Left lung (tissue), 14 donors: ENCODE measurements at places on chromosomes 5 and 9.

DNA sequence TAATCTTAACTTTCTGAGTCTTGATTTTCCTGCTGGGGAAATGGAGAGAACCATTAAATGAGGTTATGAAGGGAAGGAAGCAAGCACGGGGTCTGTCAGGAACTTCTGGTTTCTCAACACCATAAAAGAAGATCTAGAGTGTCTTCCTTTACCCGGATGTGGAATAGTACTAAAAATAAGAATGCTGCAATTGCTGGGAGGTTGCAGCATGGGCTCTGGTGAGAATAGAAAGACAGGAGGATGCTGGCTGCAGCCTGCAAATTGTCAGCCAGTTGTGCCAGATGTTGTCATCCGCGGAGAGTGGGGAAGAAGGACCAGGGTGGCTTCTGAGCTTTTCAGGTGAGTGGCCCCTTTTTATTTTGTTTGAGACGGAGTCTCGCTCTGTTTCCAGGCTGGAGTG, 69.3 kb upstream of the STC2 start:
- no peak for DNase-seq

DNA sequence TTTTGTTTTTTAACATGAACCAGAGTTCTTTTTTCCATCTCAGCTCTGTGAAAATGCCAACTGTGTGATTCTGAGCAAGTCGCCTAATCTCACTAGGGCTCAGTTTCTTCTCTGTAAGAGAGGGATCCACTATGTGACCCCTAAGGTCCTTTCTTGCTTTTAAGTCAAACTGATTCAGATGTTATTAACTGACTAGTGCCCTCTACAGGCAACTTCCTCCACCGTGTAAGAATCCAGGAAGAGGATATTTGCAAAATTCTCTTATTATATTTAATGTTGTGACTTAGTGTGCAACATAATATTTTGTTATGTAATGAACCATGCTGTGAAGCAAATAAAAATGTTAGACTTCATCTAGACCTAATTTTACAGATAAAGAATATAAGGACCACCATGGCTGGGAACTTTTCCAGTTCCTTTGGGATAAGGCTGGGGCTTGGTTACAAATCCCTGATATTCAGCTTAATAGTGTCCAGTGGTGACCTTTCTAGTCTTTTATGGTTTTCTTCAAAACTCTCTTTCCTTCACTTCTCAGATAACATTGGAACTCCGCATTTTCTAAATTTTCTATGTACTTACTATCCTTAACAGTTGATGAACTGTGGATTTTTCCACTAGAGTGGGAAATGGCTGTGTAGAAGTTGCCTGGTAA, 244.7 kb downstream of the PIK3R1 start:
- DNase-seq = no peak

DNA sequence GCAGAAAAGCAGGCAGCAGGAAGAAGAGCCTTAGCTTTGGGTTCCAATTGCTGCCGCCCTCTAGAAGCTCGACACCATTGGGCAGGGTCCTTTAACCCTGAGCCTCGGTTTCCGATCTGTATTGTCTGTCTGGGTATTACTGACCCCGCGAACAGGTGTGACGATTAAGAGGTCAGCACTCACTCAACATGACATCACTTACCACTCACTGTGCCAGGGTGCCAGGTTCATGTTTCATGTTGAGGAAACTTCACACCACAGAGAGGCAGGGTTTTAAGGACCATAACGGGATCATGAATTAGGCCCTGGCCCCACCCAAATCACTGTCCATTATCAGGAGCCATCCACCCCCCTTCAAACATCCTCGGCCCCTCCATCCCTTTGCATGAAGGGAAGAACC, 75.5 kb downstream of the GPR21 start:
- no peak for DNase-seq

DNA sequence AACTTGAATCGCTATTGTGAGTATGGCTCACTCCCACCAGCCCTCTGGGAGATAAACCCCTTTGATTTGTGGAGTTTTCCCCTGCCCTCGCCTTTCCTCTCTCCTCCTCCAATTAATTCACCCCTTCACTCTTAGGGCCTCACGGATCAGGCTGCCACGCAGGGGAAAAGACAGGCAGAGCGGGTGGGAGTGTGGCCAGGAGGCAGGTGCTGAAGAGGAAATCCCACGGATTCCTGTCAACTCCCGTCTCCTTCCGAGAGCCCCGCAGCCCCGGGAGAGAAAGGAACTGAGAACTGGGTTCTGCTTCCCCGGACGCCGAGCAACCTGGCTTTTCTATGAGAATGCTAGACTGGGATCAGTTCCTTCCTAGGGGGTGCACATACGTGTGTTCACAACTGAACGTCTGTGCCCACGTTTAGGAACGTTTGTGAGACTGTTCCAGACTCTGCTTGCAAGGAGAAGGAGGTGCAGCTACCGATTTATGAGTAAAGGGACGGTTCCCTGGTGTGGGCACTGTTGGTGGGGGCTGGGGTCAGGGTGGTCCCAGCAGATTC, 314.5 kb upstream of the TLE4 start:
- peak; percentile 79 for DNase-seq

DNA sequence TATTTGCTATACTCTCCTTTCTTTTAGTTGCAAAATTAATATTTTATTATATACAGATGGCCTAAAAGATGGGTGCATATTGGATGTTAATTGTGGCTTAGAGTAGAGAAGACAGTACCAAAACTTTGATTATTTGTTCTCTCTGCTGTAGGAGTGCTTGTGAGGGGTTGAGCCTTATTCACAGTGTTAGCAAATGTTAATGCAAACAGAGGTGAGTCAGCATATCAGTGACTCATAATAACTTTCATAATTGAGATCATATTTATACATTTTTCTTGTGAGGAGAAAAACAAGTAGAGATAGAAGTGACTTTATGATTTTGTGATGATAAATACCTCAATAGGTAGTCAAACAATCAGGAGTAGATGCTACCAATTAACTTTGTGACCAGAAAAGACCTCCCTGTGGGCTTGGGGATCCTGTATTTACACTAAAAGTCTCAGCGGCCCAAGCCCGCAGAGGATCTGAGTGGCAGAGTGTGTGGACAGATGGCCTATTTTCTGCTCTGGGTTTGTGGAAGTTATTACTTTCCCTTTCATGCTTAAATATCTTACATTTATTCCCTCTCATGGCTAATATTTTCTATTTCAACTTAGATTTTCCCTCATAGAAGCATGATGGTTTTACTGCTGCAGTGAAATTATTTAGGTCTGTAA, 226.5 kb downstream of the TAF11L14 start:
- DNase-seq = no peak

GRCh38 chr5:73764586-73764985, 138.6 kb downstream of the ARHGEF28 start:
- no peak for DNase-seq

DNA sequence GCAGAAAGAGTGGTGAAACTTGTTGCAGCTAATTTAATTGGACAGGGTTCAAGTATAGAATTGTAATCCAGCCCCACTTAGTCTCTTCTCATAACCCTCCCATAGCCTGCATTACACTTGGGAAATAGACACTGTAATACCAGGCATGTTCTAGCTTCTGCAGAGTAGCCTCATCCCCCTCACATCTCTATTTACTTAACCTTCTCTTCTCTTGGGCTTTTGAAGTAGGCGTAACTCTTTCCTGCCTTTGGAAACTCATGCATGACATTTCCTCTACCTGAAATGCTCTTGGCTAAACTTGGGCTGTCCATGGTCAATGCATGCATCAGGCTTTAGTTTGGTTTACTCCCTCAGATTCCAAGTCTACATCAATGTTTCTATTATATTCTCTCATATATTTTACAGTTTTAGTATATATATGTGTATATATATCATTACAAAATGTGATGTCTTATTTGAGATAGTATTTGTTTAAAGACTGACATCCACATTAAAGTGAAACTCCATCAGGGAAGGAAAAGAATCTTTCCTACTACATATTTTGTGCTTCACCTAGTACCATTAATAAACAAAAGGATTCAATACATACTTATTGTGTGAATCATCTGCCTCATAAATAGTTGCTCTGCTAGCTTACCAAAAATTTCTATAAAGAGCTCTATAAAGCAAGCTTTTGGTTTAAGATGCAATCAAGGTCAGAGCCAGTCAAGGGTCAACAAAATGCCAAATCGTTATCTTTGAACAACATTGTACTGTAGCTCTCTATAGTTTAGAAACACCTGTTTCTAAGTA, 1158.0 kb downstream of the MAT2B start:
- no peak for DNase-seq

- no peak for DNase-seq
These were observed 56.4 kb downstream of the NIPSNAP3B start for GRCh38 chr9:104820336-104820735.

DNA sequence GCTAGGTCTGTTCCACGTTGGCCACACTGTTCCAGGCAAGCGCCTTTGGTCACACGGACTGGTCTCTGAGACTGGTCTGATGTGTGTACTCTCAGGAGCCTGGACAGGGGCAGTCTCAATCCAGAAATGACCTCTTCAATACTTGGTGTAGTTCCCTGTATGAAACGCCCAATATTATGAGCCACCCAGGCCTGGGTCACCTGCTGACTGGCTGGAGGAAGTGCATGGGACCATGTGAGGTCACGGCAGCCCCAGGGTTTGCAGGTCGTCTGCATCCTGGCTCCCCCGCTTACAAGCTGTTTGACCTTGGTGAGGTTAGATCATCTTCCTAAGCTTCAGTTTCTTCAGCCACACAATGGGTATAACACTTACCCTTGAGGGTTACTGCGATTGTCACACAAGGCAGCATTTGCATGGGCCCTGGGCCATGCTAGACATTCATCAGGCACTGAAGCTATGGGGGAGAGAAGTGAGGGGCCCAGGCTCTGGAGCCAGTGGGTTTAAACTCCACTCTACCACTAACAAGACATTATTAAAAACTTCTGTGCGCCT, 5.2 kb upstream of the GRHPR start:
- DNase-seq = no peak

DNA sequence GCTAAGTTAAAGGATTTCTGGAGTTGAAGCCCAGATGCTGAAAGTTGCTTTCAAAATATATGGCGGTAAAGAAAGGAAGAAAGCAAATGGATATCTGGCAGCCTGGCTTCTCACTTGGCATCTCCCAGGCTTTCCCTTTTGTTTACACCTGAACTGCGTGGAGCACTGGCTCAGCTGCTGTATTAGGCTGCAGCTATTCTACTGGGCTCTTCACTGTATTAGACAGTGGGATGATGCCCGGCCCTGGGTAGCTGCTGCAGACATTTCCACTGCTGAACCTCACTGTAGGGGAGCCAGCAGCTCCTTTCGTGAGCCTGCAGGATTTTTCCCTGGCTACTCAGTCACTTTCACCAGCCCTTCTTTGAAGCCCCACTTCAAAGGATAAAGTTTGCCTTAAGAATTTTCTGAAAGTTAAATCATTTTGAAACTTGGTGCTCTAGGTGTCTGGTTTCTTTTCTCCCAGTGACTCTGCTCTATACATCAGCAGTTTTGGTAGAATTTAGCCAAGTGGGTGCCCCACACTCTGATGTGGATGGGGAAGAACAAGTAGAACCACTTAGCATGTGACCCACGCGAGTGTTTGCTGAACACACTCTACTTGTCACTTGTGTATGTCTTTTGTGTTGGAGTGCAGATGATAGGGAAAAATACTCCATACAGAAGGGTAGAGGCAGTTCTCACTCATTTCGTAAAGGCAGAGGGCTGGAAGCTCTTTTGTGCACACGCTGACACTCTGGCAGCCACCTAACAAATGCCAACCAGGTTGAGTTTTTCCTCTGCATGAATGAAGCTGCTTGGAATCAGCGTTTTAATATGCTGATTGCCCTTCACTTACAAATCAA, 49.9 kb downstream of the C9orf152 start:
- DNase-seq = no peak

DNA sequence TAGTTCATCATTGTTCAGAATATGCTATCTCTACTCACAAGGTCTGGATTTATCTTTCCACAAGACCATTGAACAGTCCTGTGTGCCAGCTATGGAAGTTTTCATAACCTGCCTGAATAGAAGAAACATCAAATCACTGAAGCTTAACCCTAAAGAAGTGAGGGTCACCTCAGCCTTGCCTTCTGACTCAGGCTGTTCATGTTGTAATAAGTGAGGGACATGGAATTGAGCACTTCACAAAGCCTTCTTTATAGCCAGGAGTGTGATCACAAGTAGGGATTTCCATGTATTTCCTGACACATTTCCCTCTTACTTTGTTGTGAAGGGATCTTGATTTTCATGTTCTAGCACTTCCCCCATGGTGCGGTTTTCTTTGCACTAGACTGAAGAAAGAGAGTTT, 577.5 kb upstream of the WWC1 start:
- no peak for DNase-seq

DNA sequence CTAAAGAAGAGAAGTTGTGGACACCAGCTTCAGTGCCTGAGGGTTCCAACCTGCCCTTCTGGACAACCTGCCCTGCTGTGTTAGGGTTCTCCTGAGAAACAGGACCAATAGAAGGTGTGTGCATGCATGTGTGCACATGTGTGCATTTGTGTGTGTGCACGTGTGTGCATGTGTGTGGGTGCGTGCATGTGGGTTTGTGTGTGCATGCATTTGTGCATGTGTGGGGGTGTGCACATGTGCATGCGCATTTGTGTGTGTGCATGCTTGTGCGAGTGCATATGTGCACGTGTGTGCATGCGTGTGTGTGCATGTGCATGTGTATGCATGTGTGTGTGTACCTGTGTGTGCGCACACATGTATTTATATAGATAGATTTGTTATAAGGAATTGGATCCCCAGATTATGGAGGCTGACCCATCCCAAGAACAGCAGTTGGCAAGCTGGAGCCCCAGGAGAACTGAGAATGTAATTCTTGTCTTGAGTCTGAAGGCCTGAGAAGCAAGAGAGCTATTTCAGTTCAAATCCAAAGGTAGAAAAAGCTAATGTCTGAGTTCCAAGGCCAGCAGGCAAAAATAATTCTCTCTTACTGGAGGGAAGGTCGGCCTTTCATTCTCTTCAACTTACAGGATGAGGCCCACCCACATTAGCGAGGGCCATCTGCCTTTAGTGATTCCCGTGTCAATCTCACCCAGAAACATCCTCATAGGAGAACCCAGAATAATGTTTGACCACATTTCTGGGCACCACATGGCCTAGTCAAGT, 62.9 kb upstream of the SYNPO start:
- DNase-seq = no peak

DNA sequence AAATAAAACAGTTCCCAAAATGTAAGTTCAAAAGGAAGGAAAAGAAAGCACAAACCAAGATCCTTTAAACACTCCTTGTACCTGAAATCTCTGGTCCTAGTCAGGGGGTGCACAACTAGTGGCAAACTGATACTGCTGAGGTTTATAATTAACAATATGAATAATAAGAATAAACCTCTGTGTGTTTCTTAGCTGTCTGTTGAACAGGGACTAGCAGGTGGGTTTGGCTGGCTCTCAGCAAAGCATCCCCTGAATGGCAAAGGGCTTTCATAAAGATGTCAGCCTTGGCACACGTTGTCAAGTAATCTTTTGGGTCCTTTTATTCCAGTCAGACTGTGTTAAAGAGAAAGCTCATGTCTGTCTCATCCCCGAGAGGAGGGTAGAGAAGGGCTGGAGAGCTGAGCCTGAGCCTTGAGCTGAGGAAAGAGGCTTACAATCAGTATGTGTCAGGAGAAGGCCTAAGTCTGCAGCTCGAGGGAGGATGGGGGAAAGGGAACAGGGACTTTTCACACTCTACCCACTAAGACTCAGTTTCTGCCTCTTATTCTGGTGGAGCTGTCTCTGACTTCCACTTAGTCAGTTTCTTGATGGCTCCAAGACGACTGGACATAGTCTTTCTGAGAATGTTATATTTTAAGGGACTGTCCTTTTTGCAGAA, 123.0 kb downstream of the GALNT10 start:
- no peak for DNase-seq
